ENCODE measurements at places on chromosomes 2 and 18.

DNA sequence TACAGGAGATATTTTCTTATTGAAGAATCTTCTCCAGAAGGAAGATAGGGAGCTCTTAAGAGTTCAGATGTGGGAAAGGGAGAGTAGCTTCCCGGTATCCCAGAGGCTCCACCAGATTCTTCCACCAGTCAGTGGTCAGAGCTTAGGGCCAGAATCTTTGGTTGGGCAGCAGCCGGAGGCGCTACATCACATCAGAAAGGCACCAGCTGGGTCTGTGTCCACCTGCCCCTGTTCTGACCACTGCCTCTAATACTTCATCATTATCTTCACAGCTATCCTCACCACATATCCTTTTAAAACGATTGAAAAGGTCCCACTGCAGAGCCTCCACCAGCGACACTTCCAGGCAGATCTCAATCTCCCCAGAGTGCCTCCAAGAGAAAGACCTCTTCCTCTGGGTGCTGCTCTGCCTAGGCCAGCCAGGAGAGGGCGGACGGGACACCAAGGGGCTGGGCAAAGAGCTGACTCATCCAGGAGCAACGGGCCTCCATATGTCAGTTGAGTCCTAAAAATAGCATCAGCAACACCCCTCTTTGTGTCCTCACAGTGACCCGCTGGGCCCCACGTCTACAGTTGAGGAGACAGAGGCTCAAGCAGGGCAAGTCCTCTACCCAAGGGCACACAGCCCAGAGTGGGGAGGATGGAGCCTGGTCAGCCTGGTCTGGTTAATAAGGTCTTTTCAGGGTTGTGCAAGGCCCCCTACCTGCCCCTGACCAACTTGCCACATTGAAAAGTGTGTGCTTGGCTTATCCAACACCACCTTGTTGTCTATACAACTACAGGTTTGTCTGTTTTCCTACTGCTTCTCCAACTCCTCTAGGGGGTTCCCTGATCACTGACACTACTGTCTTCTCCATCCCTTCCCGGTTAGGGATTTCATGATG lies 81.2 kb downstream of the ADD2 start:
- peak; percentile 28 for DNase-seq

DNA sequence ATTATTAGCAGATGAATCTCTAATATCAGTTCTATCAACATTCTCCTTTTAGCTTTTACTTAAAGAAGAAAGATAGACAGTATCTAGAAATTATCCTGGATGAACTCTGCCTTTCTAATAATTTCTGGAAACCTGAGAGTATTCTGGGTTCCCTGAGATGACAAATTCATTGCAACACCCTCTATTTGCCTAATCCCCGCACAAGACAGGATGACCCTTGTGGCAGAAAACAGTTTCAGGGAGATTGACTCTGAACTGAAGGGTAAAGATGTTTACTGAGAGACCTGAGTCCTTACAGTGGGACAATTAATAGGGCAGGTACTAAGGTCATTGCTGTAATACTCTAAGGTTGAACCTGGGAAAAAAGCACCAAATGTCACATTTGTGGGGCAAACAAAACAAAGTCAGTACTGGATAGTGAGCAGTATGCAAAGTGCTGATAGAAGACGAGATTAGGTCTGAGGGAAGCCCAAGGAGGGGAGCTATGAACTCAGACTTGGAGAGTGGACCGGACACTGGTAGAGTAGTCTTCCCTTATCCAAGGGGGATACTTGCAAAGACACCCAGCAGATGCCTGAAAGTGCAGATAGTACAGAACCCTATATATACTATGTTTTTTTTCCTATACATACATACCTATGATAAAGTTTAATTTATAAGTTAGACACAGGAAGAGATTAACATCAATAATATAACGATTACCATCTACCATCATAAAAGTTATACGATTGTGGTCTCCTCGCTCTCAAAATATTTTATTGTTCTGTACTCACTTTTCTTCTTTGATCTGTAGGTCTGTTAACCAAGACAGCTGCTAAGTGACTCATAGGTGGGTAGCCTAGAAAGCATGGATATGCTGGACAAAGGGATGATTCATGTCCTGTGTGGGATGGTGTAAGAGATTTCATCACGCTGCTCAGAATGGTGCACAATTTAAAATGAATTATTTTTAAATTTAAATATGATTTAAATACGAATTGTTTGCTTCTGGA lies 148.3 kb upstream of the KLHL14 start:
- DNase-seq, result no peak

DNA sequence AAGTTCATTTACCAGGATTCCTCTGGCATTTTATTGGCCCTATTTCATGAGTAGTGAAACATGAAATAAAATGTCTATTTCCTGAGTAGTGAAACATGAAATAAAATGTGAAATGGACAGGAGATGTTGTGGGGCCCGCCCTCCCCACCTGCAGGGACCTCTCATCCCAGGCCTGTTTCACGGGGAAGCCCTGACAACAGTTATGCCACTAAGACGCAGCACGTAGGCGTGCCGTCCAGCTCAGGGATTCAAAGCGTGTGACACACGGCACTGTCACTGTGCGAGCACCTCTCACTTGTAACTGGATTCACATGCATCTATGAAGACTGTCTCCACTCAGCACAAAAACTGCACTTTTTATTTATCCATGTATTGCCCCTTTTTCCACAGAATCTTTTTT lies 83.4 kb upstream of the SNTG2 start:
- no peak for DNase-seq

- no peak for DNase-seq
These were observed 11.4 kb upstream of the PER2 start for GRCh38 chr2:238299803-238300202.

DNA sequence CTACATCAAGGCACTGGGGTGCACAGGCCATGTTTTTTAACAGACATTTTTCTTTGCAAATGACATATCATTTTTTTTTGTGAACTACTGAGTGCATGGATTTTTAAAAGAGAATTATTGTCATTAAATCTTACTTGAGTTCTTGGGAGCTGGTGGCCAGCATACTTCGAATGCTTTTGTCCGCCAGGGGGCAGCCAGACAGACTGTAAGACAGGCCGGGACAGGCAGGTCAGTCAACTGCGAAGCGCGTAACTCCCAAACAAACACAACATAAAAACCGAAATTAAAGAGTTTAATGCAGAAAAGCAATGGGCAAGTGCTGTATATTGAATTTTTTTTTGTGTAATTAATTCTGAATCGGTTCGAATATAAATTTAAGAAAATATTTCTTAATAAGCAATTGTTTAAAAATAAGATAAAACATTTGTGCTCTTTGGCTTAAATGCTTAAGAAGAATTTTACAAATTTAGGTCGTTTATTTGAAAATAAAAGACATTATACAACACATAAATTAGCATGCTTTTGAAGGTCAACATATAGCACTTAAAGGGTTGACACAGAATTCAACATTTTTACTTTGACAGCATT lies 142.2 kb upstream of the PXDN start:
- DNase-seq, result peak; percentile 38

- peak; percentile 36 for DNase-seq
These were observed 23.7 kb upstream of the SCYGR1 start for GRCh38 chr2:227411320-227411989.

GRCh38 chr2:106996171-106996769 lies 110.3 kb upstream of the ST6GAL2 start:
- no peak for DNase-seq

DNA sequence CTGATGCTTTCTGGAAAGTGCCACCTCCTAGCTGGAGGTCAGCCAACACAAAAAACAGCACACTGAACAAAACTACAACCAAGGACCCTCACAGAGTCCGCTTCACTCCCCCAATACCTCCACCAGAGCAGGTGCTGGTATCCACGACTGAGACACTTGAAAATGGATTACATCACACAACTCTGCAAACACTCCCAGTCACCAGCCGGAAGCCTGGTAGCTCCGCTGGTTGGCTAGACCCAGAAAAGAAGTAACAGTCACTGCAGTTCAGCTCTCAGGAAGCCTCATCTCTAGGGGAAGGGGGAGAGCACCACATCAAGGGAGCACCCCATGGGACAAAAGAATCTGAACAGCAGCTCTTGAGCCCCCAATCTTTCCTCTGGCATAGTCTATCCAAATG lies 175.4 kb downstream of the LCLAT1 start:
- no peak for DNase-seq

DNA sequence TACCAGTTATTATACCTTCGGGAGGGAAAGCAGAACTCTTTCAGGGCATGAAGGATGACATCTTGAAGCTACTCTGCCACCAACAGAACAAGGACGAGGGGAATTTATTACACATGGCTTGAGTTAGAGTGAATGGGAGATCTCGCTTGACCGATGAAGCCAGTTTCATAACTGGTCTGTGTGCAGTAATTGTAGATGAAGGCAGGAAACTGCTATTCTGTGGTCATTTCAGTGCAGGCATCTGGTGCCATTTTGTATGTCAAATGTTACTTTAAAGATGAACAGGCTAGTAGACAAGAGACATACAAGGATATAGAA lies 20.5 kb downstream of the GREB1 start:
- DNase-seq, result no peak

DNA sequence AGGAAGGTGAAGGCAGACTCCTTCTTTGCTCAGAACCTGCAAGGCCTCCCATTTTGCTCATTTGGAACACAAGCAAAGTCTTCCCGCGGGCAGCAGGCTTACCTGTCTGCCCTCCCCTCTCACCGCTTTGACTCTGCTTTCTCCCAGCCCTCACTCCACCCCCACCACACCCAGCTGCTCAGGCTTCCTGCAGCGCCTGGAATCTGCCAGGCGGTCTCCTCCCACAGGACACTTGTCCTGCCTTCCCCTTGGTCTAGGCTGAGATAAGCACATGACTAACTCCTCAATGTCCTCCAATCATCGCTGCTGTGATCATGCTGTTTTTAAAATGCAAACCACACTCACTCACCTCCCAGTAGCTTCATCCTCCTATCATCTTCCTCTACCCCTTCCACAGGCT lies 430.0 kb downstream of the ZNF516 start:
- no peak for DNase-seq

DNA sequence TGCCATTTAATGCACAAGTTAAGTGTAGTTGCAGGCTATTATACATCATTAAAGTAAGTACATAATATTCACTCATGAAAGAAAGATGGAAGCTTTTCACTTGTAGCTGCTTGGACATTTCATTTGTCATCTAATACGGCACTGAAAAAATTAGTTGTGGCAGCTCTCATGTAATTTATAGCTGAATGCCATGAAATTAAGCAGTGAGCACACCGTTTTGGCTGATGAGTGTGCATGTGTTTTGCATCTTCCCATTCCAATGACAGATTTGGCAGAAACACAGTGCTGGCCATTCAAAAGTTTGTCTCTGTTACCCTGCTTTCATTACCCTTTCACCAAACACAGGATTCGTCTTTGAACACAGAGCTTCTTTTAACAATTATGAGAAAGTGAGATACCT lies 174.0 kb downstream of the PTGR3 start:
- no peak for DNase-seq

- DNase-seq, result no peak
These were observed 53.2 kb downstream of the UXS1 start for GRCh38 chr2:106140913-106141312.

- no peak for DNase-seq
These were observed 107.1 kb downstream of the LYPD6B start for GRCh38 chr2:149145314-149146295.

DNA sequence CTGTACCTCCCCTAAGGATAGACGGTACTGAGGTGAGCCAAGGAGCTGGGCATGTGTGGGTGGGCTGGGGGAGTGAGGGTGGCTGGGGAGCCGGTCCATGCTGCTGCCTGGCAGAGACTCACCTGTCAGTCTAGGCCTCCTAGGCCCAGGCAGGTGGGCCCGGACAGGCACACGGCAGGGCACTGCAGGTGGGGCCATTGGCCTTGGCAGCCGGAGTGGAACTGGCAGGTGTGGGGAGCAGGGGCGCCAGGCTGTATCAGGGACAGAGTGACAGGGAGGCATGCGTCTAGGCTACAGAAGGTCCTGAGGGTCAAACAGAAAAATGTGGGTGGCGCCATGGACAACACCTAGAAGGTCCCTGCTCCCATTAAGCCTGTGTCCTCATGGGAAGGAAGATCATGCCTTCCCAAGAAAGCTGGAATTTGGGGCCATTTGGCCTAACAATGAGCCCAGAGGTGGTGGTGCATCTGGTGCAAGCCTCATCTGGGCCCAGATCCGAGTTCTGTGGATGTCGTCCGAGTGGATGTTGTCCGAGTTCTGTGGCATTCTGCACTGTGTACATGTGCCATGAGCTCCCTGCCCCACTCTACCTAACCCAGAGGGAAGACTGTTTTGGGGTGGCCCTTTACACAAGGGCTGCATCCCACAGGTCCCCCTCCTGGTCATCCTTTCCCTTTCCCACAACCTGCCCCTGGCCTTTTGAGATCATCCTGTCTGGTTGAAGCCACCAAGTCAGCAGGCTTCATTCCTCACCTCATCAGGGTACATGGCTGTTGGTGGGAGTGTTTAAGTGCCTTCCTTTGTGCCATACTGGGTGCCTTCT lies 249.7 kb downstream of the GLI2 start:
- no peak for DNase-seq

- DNase-seq, result peak; percentile 24
These were observed 231.3 kb downstream of the HDAC4 start for GRCh38 chr2:239169311-239170048.

DNA sequence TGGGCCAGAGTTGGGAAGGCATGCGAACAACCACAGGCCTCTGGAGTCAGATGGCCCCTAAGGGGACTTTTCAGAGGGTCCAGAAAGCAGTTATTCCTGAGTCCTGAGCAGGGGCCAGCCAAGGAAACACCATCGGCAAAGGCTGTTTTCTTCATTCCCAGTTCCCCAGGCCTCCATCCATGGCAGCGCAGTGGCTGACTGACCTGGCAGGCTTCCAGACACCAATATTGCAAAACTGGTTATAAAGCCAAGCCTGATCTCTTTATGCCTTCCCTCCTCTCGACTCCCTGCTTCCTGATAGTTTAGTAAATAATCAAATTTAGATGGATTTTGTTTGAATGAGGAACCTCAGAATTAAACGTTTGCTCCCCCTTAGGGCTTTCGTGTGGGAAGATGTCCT lies 133.4 kb upstream of the ITGA6 start:
- DNase-seq, result no peak

DNA sequence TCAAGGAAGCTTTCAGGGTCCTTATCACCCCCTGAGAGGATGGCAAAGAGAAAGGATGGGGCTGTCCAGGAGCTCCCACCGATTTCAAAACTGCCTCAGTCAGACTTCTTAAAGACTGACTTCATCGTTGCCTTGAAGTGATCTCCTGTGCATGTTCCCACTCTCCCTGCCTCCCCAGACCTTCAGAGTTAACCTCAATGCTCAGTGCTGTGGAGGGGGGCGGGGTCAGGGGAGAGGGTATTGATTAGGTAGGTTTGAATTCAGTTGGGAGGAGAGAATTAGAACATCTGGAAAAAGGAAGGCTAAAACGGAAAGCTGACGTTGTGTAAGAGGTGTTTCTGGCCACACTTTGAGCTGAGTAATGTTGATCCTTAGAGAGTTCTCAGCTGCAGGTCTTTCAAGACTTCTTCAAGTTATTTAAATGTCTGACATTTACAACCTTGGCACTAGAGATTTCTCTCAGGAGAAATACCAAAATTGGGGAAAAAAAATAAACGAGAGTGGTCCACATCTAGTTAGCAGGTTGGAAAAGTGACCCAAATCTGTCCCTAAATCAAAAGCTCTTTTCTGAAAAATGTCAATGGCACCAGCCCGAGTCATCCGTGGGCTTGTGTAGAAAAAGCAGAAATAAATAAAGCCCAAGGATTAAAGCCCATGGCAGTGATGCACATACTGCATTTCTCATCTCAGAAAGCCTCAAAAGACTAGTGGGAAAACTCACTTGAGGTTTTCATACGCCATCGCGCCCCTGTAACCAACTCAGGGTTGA lies 134.7 kb upstream of the EPAS1 start:
- no peak for DNase-seq

Measured in activated CD4-positive, CD25-positive, alpha-beta regulatory T cell treated with anti-CD3 and anti-CD28 coated beads, Interleukin-2, amount 50 U/mL, for 72 hours (primary cell).